ENCODE measurements at places on chromosomes 12 and 14. TPM values are rescaled to one million over a fixed set of nuclear protein-coding genes. Genes with fewer than 3 reads are reported as not detected.

Gene SMARCC2
- 53.2 TPM for total RNA-seq

Gene FIGNL2
- total RNA-seq: 0.18 TPM

Gene FAM186B
- total RNA-seq: 0.13 TPM

Gene MGAT4C
- total RNA-seq: not detected

Gene IAPP
- not detected for total RNA-seq

Gene SELPLG
- 0.07 TPM for total RNA-seq

Gene RASAL1
- not detected for total RNA-seq

Gene CLEC9A
- total RNA-seq: not detected

Gene SYNJ2BP
- total RNA-seq: 23.4 TPM

Gene PALS1
- total RNA-seq: 23.9 TPM

Gene MGST1
- 32.8 TPM for total RNA-seq

Gene GOLGA3
- total RNA-seq: 102 TPM

Gene PRORP
- total RNA-seq: 36.2 TPM

Gene SDSL
- 10.3 TPM for total RNA-seq

Gene PRB2
- not detected for total RNA-seq

Gene CNTN1
- 0.79 TPM for total RNA-seq

Gene PRR4
- total RNA-seq: 0.46 TPM

Gene LTA4H
- 87.8 TPM for total RNA-seq

Gene WASHC4
- 157 TPM for total RNA-seq

Gene TMTC3
- 41.5 TPM for total RNA-seq

Gene IFI27
- total RNA-seq: 317 TPM

Gene KLRD1
- total RNA-seq: 0.20 TPM

Gene FOXM1
- 16.5 TPM for total RNA-seq

Gene SMCO2
- 0.13 TPM for total RNA-seq

Gene MARCHF9
- 3.9 TPM for total RNA-seq

Gene DPF3
- total RNA-seq: 13.4 TPM

Gene MYG1
- 50.5 TPM for total RNA-seq

Gene RGS6
- total RNA-seq: not detected

Gene GLIPR1
- 96.8 TPM for total RNA-seq

Gene GPX2
- not detected for total RNA-seq
